Stimulated activated CD4-positive, alpha-beta T cell treated with anti-CD3 and anti-CD28 coated beads, TNF-alpha, amount 100 ng/mL, for 1 hour (primary cell): ENCODE measurements at places on chromosomes 7 and 10.

- DNase-seq: no peak
These were observed 152.0 kb downstream of the PHTF2 start for GRCh38 chr7:77950548-77950947.

DNA sequence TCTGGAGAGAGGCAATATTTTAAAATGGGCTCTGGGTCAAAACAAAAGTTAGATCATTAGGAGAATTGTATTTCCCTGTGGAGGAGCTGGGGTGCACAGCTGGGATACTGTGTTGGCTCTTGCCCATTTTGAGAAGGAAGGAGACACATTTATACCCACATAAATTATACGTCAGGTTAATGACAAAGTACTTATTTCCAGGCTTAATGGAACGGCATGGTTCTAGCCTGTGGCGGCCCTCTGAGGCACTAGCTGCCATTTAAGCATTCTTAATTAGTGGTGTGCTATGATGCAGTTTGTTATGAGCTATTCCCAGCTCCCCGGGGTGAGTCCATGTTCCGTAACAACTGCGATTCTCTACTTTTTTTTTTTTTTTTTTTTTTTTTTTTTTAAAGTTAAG lies 193.5 kb downstream of the SEC23IP start:
- no peak for DNase-seq

- no peak for DNase-seq
These were observed 48.3 kb downstream of the BAIAP2L1 start for GRCh38 chr7:98352621-98353020.

DNA sequence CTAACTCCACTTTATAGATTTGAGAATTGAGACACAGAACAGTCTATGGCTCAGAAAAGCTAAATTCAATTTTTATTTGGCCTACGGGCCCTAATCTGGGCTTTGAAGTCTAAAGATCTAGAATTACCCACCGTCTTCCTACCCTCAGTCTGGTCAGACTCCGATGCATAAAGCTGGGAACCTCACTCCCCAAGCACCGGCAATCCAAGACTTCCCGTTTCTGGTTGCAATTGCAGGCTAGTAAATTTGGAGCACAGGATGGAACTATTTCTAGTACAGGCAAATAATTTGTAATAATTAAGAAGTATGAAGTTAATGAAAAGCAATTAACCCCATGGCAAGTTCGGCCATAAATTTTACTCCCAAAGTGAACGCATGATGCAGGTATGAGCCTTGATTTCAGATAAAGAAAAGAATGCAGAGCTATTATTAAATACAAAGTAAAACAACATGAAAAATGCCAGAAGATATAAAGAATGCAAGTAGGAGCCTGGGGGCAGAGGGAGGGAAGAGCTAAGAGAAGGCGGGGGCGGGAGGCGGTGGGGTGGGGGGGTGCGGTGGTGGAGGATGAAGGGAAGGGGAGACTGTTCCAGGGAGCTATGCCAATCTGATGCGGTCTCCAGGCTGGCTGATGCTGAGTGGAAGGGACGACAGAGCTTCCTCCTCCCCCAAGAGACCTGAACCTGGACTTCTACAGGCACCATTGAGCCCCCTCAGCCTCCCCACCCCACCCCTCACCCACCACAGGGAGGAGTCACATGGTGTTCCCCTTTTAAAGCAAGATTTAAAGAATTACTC lies 45.1 kb downstream of the BPGM start:
- DNase-seq: no peak

- DNase-seq: no peak
These were observed 22.0 kb downstream of the CYTH3 start for GRCh38 chr7:6250364-6250833.

DNA sequence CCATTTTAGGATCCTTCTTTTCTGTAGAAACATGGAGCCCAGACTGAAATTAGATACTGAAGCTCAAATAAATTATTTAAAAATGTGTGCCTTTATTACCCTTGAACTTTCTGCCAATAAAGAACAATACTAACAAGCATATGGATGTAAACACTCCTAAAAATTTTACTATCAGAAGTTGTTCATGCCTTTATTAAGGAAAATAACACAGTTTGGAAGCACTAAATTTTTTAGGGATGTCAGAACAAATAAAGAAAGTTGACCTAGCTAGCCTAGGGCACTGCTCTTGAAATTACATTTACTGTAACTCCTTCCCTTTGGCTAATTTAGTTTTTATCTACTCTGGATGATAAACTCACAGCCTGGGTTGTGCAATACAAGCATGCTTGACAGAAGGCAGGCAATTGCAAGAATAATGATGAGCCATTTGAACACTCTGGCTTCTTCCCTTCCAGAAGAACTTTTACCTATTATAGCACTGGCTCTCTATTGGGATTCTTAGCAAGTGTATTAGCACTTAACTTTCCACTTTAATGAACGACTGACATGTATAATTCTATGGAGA lies 351.7 kb upstream of the C7orf33 start:
- no peak for DNase-seq
